ENCODE measurements at places on chromosomes 13 and 19.

GRCh38 chr19:41695745-41696144 is 7.7 kb upstream of the CEACAM7 start:
- DNase-seq: no peak

- DNase-seq: peak; percentile 92
These were observed at the start of gene ZNF776 for GRCh38 chr19:57746580-57747471. ZNF776 (plus strand) TSS chr19:57746815; CDS start chr19:57747059, 244 bp downstream.

- DNase-seq: no peak
These were observed 225.5 kb upstream of the IPO5 start for GRCh38 chr13:97727991-97728390.

DNA sequence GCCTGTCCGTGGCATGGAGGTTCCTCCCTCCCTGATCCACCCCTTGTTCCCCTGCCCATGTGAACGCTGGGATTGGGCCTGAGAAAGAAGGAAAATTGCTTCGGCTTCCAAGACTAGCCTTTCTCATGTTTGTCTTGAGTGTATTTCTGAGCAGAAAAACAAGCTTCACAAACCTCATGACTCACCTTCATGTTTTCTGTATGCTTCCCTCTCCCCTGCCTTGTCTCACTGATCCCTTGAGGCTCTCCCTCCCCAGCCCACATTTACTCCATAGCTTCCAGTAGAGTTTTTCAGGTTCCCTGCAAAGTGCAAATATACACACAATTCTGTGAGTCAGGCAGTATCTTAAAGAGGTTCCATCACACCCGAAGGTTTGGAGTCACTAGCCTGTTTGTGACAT is 572.4 kb downstream of the UQCRFS1 start:
- DNase-seq: no peak

DNA sequence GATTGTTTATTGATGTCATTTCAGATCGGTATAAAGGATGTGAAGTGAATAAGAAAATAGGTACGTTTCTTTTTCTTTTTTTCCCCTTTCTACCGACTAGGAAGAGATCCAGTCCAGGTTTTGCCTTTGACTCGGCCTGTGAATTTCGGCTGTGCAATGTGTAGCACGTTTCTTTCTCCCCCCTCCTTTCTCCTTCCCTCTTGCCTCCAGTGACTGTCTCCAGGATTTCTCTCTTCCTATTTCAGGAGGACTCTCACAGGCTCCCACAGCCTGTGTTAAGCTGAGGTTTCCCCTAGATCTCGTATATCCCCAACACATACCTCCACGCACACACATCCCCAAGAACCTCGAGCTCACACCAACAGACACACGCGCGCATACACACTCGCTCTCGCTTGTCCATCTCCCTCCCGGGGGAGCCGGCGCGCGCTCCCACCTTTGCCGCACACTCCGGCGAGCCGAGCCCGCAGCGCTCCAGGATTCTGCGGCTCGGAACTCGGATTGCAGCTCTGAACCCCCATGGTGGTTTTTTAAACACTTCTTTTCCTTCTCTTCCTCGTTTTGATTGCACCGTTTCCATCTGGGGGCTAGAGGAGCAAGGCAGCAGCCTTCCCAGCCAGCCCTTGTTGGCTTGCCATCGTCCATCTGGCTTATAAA is at the start of gene GPC6:
Gene GPC6, plus strand, starts transcription at position 185 of the 657 bp plus-strand sequence.
- DNase-seq: no peak

- no peak for DNase-seq
These were observed 442.3 kb downstream of the FGF9 start for GRCh38 chr13:22112956-22113745.

- DNase-seq: no peak
These were observed 120.5 kb downstream of the ZNF536 start for GRCh38 chr19:30492586-30493270.

DNA sequence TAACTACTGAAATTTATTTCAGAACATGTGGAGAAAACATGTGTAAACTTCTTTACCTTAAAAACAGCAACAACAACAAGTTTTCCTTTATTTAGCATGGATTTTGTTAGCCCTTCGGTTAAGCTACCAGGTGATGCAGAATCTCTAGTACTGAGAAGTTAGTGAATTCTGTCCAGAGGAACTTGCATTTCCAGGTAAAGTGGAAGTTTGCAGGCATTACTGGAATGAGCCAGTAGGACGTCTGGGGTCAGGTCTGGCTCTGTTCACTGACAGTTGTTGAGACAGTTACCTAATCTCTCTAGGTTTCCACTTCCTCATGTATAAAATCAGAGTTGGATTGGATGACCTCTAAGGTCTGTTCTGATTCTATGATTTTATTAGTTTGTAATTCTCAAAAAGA is 244.3 kb downstream of the OLFM4 start:
- no peak for DNase-seq

DNA sequence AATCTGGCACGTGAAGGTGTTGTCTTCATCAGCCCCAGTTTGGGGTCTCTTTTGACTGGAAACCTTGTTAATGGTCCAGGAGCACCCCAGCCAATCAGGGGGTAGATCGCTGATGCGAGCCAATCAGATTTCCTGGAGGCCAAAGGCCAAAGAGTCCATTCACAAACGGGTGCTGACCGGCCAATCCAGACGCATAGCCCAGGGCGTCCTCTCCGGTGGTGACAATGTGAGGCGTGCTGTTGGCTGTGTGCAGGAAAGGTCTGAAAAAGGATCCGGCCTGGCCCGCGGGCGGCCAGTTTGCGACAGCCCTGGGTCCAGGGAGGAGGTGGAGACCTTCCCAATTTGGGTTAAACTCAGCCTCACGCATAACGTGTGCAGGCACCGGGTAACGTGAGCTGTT is 3.1 kb downstream of the MAST3 start:
- no peak for DNase-seq

GRCh38 chr19:28864577-28865042 is 348.3 kb downstream of the UQCRFS1 start:
- no peak for DNase-seq

DNA sequence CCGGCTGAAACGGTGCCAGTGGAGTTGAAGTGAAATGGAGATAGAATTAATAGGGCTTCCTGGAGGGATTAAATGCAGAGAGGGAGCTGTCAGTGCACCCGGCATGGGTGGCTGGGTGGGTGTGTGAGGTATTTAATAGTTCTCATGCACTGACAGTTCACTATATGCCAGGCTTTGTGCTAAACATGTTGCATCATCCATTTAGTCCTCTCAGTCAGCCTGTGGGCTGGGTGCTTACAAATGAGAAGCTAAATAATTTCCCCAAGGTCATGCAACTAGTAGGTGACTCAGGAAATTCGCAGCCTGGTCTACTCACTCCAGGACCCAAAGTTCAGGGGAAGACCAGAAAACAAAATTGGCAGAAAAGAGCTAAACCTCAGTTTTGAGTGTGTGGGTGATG is 63.5 kb upstream of the SPATA13 start:
- DNase-seq: no peak

GRCh38 chr19:2675892-2676291 is 26.6 kb downstream of the GNG7 start:
- no peak for DNase-seq

DNA sequence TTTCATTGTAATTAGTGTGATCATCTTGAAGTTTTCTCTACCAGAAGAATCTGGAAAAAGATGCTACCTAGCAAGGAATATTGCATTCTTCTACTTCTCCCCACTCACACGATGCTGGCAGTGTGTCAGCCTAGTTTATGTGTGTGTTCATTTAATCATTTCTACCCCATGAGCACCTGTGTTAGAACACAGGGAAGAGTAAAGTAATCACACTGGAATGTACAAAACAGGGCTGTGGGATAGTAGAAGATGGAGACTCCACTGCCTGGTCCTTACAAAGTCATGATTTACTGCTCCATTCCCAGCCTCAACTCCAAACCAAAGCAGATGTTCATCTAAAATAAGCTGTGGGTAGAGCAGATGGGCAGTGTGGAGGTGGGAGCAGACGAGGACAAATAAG is 47.7 kb upstream of the RGCC start:
- DNase-seq: no peak

- no peak for DNase-seq
These were observed 391.9 kb downstream of the IRS2 start for GRCh38 chr13:109394311-109394988.

DNA sequence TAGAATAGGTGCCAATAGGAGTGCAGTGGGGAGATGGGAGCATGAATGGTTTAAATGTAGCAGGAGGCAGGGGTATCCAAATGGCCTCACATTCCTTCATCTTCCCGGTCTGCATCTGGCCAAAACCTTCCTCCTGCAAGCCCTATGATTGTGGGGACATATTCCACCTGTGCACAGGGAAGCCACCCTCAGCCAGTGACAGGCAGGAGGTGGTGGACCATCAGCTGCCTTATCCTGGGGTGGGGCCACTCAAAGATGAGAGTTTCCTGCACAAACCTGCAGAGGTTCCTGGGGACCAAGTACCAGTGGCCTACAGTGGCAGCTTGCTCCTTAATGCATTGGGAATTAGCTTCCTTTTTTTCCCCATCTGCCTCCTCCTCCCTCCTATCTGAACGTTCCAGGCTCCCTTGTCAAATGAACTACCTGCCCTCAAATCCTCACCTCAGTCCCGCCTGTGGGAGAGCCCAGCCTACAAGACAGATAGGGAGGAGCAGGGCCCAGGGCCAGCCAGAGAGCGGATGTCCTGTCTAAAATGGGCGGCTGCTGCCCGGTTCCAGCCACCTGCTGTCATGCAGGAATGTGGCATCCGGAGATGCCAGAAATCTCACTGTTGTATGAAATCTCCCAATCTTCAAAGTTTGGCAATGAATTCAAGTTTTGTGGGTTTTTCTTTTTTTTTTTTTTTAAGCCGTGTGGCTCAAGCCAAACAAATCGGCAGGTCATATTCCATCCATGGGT is 85.0 kb downstream of the TSHZ3 start:
- DNase-seq: no peak

- DNase-seq: no peak
These were observed 16.1 kb upstream of the RASA3 start for GRCh38 chr13:114148521-114148855.

GRCh38 chr19:8336072-8336569 is 6.9 kb downstream of the KANK3 start:
- DNase-seq: no peak

DNA sequence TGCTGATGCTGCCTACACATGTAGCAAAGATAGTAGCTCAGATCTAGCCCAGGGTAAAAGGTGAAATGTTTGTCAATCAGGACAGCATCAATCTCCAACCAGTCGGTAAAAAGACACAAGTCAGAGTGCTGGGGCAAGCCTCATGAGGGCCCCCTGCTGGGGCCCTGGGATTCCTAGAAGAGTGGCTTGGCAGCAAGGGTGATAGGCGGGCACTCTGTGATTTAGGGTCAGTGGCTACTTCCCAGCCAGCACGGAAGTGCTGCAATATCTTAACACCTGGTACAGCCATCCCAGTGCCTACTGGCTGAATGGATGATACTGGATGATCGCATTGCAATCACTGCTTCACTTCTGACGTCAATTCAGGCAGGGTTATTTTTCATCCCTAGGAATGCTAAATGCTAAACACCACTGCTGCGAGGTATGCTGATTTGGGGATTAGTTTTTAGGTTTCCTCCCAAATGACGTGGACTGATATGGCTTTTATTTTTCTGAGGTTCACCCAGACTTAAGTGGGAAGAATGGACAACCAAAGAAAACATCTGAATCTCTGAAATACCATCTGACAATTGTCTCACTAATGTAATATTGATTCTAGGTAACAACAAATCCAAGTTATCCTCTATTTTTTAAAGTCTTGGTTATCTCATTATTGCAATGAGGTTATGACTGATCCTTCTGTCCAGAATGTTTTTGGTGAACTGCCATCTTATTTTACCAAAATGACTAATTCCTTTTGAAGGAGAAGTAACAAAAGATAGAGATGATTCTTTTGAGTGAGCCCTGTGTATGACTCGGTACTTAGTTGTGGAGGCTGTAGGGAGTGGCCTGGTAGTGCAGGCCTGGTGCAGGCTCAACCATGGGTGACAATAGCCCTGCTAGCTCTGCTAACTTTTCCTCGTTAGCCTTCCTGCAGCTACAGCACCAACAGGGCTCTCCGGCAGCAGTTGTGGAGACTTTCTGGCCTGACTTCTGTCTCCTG is 432.5 kb downstream of the FGF9 start:
- DNase-seq: no peak

- DNase-seq: peak; percentile 86
These were observed at the start of gene GMIP for GRCh38 chr19:19643158-19644053. GMIP (minus strand) TSS chr19:19643657; CDS start chr19:19643529, 128 bp downstream.

DNA sequence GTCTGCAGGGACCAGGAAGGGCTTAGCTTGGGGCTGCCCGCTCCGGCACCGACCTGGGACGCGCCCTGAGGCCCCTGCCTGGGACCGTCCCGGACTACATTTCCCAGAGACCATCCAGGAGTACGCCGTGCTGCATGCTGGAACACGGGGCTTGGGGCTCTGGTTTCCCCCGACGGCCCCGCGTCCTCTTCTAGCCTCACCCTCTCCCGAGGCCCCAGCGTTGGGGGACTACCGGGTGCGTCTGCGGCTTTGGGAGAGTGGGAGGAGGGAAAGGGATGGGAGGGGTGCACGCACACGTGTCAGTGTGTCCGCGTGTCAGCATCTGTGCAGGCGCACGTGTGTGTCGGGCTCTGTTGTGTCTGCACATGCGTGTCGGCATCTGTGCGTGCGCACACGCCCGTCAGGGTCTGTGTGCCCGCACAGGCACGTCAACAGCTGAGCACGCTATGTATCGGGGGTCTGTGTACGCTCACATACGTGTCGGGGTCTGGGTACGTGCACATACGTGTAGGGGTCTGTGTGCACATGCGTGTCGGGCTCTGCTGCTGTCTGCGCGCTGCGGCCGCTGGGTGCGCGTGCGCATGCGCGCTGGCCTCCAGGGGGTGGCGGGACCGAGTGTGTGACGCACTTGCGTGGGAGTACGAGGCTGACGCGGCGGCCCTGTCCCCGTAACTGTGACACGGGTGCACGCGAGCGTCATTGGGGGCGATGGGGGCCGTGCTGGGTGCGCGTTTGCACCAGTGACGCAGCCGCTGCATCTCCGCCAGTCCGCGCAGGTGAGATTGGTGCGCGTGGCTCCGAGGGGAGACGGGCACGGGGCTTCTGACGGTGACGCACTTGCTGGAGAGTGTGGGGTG is at the start of gene ZNF331:
Gene ZNF331, plus strand, starts transcription at position 625 of the 857 bp plus-strand sequence. CDS start 31,232 bp downstream, outside the sequence.
- peak; percentile 65 for DNase-seq

GRCh38 chr13:47298506-47298905 is 401.7 kb upstream of the HTR2A start:
- peak; percentile 17 for DNase-seq

DNA sequence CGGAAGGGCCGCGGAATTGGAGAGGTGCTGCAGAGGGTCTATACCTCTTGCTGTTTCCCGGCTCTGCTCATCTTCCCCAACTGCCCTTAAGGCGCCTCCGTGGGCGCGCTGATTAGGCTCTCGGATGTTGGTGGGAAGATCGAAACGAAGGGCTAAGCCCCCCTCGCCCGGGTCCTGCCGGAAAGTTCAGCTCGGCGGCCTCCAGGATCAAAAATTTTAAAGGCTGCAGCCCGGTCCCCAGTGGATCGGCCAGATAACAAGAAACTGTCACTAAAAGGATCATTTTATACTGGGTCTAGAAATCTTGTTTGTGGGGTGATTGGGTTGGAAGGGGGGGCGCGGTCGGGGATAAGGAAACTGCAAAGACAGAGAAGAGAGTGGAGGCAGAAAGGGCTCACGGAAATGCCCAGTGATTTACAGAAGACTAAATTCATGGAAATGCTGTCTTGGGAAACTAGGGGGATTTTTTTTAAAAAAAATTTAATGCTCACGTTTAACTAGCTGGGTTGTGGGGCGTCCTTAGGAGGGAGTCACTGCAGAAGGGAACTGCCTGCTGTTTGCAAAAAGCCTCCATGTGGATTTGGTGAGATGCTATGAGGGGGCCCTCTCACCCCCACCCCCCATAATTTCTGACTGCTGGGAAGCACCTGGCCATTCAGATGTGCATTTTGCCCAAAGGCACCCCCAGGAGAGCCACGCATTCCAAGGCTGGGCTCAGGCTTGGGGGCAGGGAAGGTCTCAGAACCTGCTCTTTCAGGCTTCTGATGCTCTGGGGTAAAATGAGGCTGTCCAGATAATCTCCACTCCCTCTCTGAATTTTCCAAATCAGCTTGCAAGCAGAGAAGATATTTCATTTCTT is 7.7 kb downstream of the CDX2 start:
- no peak for DNase-seq
